ENCODE measurements at places on chromosomes 3 and 15. TPM values are rescaled to one million over a fixed set of nuclear protein-coding genes. Genes with fewer than 3 reads are reported as not detected.

FES gene
- 26.2 TPM for total RNA-seq

TUSC7 gene
- total RNA-seq: not detected

MKRN2OS gene
- total RNA-seq: not detected

XCR1 gene
- 0.23 TPM for total RNA-seq

SLC2A2 gene
- not detected for total RNA-seq

SLCO3A1 gene
- total RNA-seq: 3.4 TPM

IGDCC3 gene
- not detected for total RNA-seq

TBC1D5 gene
- total RNA-seq: 73.8 TPM

NEK10 gene
- 35.3 TPM for total RNA-seq

TMEM45A gene
- 56.3 TPM for total RNA-seq

CYP19A1 gene
- total RNA-seq: 0.30 TPM

PAQR5 gene
- total RNA-seq: 0.15 TPM

LTK gene
- not detected for total RNA-seq

WDR73 gene
- total RNA-seq: 19.1 TPM

ZPLD1 gene
- total RNA-seq: not detected

CIB1 gene
- 31.0 TPM for total RNA-seq

IMP3 gene
- 110 TPM for total RNA-seq

TUBGCP4 gene
- total RNA-seq: 10.1 TPM

PPARG gene
- total RNA-seq: 27.5 TPM

UACA gene
- 322 TPM for total RNA-seq

ABI3BP gene
- total RNA-seq: 1.6 TPM

MLF1 gene
- 8.6 TPM for total RNA-seq

SLC6A1 gene
- total RNA-seq: under 0.01 TPM

CACNA2D2 gene
- not detected for total RNA-seq

AEN gene
- 68.2 TPM for total RNA-seq

CFAP91 gene
- 0.53 TPM for total RNA-seq

GOLGA8T gene
- not detected for total RNA-seq
